ENCODE measurements at places on chromosomes 13 and 19.

DNA sequence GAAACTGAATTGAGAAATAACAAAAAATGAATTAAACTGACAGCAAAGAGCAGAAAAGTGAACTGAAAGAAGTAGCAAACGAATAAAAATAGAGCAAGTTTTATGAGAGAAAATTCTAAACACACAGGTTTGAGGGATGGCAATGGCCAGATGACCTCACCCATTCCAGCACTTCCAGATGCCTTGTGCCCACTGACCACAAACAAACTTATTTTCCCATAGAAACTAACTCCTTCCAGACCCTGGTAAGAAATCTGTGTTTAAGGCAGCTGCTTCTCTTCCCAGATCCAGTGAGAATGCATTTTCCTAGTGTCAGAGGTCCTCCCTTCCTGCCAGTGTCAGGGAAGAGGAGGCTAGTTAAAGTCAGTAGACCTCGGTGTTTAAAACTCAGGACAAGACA, 51.7 kb downstream of the RXFP2 start:
- DNase-seq: no peak

- DNase-seq: no peak
These were observed 1784.6 kb downstream of the SLITRK5 start for GRCh38 chr13:89455741-89456140.

DNA sequence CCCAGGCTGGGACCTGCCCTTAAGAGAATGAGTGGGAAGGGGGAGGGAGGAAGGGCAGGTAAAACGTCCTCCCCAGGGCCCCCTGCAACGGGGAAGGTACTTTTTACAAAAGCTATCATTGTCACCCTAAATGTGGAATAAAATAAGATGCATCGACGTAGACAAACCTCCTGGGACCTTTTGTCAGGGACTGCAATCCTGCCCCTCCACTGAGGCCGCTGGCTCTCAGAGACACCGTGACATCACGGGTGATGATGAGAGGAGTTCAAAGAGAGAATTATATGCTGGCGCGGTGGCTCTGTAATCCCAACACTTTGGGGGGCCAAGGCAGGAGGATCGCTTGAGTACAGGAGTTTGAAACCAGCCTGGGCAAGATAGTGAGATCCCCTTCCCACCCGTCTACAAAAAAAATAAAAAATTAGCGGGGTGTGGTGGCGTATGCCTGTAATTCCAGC, 1.8 kb upstream of the MYBPC2 start:
- DNase-seq: no peak

- no peak for DNase-seq
These were observed 6.4 kb downstream of the ZNF773 start for GRCh38 chr19:57506163-57506562.

GRCh38 chr13:29137016-29137415, 316.9 kb downstream of the MTUS2 start:
- DNase-seq: no peak

DNA sequence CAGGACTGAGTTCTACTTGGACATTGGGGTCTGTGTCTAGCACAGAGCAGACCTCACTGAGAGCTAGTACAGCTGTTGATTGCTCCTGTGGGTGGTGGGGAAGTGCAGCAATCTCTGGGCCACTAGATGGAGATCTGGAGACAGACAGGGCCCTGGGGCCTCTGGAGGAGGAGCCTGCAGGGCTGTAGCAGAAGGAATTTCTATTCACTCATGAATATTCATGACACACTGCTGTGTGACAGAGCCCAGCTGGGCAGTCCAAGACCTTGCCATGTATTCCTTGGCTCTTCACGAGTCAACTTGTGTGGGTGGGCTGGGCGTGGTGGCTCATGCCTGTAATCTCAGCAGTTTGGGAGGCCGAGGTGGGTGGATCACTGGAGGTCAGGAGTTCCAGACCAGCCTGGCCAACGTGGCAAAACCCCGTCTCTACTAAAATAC, 37.5 kb downstream of the SUGP2 start:
- DNase-seq: peak; percentile 7

- no peak for DNase-seq
These were observed 13.6 kb downstream of the POLR1D start for GRCh38 chr13:27635266-27635665.

DNA sequence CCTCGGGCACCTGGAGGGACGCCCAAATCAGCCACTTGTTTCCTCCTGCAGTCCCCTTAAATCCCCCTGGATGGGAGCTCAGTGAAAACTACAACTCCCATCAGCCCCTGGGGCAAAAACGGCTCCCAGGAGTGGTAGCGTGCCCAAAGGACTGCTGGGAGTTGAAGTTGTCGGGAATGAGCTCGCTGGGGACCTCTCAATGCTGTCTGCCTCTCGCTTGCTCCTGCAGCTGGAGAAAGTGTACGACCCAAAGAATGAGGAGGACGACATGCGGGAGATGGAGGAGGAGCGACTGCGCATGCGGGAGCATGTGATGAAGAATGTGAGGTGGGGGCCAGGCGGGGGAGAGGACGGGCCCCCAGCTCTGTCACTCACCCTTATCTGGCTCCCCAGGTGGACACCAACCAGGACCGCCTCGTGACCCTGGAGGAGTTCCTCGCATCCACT, 14.7 kb upstream of the DHDH start:
- no peak for DNase-seq

- DNase-seq: no peak
These were observed 201.5 kb upstream of the GPR12 start for GRCh38 chr13:26961890-26962615.

DNA sequence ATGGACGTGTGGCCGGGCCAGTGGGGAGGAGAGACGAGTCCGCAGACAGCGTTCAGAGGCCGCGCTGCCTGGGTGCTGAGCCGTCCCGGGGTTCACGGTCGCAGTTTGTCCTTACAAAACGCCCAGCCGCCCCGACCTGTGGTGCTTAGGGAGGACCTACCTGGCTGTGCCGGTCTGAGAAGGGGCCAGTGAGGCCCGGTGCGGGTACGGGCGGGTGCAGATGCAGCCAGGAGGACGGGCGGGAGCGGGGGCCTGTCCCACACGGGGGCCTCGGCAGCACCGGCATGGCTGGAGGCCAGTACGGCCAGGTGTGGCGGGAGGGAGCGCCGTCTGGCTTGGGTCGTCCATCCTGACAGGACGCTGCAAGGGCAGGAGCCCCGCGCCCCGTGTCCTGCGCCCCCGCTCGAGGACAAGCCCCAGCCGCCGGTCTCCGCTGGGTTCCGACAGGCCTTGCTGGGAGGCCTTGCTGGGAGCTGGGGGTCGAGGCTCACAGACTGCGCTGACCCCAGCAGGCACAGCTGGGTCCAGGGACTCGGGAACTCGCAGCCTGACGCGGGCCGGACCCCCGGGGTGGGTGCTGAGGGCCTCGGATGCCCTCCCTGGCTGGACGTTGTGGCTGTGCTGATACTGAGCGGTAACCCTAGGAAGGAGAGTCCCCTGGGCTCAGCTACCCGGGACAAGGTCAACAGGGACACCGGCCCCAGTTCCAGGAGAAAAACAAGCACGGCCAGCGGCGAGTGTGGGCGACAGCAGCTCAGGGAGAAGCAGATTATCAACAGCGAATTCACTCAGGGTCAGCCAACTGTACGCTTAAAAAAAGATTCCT, 5.3 kb upstream of the PROZ start:
- no peak for DNase-seq

DNA sequence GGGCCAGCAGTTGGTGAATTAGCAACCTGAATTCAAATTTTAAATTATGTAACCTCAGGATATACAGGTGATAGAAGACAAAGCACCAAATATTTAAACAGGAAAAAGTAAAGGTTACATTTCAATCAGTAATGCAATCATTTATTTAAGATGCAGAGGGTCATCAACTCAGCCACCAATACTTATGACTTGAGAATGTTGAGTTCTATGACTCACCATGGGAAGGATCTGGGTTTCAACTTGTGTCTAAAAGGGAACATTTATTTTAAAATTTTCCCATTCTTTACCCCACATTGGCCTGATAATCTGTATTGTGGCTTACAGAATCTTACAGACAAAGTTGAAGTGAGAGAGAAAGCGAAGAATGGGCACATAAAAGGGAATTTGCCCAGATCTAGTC, 418.0 kb downstream of the NDFIP2 start:
- no peak for DNase-seq

GRCh38 chr19:41570179-41570578, 5.8 kb upstream of the CEACAM21 start:
- no peak for DNase-seq

GRCh38 chr19:10269333-10270179, 1.4 kb upstream of the ICAM1 start:
- DNase-seq: peak; percentile 89

DNA sequence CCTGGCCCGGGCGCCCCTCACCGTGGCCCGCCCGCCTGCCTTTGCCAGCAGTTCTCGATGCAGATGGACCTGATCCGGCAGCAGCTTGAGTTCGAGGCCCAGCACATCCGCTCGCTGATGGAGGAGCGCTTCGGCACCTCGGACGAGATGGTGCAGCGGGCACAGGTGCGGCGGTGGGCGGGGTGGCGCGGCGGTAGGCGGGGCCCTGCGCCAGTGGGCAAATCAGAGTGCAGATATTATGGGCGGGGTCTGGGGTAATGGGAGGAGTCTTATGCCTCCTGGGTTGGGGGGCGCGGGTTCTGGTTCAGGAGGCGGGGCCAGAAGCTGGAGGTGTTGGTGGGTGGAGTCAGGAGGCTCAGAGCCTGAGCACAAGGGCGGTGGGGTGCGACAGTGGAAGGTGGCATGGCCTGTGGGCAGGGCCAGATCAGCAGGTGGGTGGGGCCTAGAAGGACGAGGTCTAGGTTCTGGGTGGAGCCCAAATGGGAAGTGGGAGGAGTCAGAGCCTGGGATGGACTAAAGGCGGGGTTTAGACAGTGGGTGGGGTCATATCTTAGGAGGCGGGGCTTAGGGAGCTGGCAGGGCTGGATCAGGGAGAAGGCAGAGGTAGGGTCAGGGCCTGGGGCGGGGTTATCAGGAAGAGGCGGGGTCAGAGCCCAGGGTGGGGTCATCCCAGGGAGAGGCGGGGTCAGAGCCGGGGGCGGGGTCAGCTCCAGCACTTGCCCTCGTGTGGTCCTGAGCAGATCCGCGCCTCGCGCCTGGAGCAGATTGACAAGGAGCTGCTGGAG, 5.6 kb downstream of the APC2 start:
- DNase-seq: peak; percentile 66

- DNase-seq: no peak
These were observed 55.8 kb downstream of the VAV1 start for GRCh38 chr19:6828306-6828697.

DNA sequence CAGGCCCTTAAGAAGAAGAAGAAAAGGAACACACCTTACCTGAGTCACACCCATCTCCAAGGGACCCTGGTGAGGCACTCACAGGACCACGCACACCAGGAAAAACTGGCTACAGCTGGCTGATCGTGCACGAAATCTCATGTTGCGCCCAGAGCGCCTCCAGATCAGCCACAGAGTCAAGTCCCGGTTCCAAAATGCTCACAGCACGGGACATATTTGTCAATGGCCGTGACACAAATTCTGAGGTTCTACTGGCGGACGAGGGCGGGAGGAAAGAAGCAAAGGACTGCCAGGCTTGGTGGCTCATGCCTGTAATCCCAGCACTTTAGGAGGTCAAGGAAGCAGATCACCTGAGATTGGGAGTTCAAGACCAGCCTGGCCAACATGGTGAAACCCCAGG, 21.5 kb downstream of the SH3GL1 start:
- DNase-seq: no peak

- no peak for DNase-seq
These were observed 52.2 kb downstream of the IRS2 start for GRCh38 chr13:109734002-109734785.

GRCh38 chr13:46622630-46623256, 69.8 kb downstream of the LRCH1 start:
- DNase-seq: no peak

DNA sequence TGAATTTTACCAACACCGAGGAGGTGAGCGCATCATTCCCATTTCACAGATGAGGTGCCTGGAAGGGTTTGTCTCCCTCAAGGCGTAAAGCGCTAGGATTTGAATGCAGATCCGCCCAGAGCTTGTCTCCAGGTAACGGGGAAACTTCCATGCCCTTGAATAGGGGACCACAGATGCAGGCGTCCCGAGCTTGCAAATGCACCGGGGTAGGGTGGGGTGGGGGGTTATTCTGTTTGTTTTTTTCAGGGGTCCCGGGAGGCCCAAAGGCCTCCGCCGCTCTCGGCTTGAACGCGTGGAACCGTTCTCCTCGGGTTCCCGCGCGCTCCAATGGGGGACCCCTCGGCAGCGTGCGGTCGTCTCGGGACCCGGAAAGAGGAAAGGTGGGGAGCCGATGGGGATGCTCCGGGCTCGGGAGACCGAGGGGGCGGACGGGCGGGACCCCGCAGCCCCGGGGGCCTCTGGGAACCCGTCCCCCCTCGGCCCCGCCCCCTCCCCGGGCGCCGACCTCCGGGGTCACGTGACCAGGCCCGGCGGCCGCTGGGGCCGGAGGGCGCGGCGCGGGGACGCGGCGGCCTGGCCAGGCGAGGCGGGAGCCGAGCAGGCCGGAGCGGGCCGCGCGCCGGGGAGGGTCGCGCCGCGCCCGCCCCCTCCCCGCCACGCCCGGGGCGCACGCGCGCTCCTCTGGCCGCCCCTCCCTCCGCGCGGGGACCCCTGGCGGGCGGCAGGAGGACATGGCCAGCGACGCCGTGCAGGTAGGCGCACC, at the start of gene PKN1:
Gene PKN1, plus strand, starts transcription at position 516 of the 763 bp plus-strand sequence. Its CDS starts 216 bp downstream, at position 732.
- peak; percentile 58 for DNase-seq

DNA sequence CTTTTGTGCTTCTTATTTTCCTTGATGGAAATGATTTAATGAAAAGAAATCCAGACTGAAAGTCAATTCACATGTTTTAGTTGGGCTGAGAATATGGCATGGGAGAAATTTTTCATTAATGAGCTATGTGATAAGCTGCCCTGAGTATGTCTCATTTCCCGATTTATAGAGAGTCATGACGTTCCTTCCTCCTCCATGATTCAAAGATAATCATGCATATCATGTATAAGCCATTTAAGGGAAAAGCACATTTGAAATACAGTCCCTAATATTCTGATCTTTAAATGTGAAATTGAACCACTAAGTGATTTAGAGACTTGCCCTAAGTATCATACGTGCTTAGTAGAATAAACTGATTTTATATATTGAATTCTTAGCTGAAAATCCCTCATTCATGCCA, 840.9 kb downstream of the PCDH17 start:
- no peak for DNase-seq

GRCh38 chr13:44188257-44188656, 185.4 kb upstream of the SERP2 start:
- no peak for DNase-seq

- no peak for DNase-seq
These were observed 2.8 kb upstream of the SPRYD7 start for GRCh38 chr13:49938921-49939320.

GRCh38 chr19:18473706-18474087, 35.8 kb upstream of the ISYNA1 start:
- no peak for DNase-seq

DNA sequence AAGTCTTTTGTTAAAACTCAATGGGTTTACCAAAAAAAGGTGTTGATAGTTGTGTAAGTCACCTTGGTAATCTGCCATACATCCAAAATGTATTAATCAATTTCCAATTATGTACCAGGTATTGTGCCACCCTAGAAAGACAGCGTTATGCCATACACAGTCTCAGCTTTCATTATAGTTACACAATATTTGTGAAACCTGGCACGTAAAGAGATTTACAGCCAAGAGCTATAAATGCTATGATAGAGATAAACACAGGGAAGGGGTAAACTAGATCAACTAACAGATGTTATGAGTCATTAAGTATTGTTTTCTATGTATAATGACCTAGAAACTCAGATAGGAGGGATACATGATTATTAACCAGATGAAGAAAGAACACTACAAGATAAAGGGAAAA, 725.6 kb upstream of the SLITRK5 start:
- no peak for DNase-seq

- DNase-seq: no peak
These were observed 437.6 kb upstream of the ARGLU1 start for GRCh38 chr13:107005577-107005976.

GRCh38 chr13:28585561-28585960, 73.4 kb upstream of the POMP start:
- DNase-seq: no peak

GRCh38 chr19:15859187-15859586, 38.7 kb downstream of the CYP4F2 start:
- DNase-seq: no peak
